ENCODE measurements at places on chromosomes 7 and 10.

DNA sequence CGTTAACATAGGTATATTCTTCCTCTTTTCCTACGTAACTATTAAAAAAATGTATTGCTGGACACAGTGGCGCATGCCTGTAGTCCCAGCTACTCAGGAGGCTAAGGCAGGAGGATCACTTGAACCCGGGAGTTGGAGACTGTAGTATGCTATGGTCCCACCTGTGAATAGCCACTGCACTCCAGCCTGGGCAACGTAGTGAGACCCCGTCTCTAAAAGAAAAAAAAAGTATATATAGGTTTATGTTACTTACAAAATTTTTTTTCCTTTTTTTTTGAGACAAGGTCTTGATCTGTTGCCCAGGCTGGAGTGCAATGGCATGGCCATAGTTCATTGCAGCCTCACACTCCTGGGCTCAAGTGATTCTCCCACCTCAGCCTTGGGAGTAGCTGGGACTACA lies 5.6 kb downstream of the NUB1 start:
- no peak for DNase-seq

- no peak for DNase-seq
Observed at GRCh38 chr10:95303535-95303934, 12.7 kb upstream of the PDLIM1 start.

DNA sequence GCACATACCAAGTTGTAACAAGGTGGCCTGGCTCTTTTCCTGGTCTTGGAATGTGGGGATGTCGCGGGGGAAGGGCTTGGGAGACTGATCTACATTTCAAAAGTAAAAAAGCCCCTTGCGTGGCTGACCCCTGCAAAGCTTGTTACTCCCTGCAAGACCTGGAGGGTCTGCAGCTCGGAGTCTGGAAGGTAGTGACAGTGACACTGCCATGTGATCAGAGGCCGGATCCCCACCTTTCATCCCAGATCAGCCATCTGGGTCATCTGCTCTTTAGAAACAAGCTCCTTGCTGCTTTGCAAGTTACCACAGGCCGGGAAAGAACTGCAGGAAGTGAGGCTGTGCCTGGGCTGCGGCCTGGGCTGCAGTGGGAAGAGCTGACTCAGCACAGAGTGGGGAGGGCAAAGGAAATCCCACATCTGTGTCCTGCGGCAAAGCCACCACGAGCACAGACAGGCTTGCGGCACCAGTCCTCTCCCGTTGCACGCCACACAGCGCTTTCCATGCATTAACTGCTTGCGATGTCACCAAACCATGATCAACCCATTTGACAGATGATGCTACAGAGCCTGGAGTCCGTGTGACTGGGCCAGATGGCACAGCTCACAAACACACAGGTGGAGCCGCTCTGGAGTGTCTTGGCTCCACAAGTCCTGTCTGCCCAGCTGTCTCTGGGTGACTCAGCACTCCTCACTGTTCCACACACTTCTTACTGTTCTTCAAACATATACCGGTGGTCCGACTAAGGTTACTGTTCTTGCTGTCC lies 97.7 kb downstream of the SH3PXD2A start:
- peak; percentile 36 for DNase-seq

DNA sequence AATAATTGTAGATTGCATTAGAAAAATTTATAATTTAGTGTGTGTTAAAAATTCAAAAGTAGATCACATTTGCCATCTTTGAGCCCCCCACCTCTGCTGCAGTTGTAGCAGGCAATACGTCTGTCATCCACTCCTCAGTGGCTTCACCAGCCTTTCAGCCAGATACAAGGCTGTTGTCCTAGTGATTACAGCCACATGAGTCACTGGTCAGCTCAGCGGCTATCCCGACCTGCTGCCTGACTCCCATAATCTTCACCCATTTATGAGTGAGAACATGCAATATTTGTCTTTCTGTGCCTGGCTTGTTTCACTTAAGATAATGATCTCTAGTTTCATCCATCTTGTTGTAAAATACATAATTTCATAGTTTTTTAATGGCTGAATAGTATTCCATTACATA lies 9.2 kb downstream of the OR2A5 start:
- DNase-seq: no peak

DNA sequence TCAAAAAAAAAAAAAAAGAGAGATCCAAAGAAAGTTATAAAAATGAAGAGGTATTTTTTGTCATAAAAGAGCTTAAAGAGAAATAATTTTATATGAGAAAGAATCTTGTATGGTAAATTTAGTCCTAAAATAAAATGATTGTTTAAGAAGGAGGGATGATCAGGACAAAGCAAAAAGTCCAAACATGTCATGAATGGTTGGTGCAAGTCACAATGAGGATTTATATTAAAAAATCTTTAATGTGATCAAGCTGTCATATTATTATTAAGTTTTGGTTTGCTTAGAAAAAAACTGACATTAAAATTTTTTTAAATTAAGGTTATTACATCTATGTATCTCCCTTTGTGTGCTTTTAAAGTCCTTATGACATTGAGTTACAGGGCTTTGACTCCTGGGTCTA lies 220.4 kb downstream of the TMEM26 start:
- no peak for DNase-seq

DNA sequence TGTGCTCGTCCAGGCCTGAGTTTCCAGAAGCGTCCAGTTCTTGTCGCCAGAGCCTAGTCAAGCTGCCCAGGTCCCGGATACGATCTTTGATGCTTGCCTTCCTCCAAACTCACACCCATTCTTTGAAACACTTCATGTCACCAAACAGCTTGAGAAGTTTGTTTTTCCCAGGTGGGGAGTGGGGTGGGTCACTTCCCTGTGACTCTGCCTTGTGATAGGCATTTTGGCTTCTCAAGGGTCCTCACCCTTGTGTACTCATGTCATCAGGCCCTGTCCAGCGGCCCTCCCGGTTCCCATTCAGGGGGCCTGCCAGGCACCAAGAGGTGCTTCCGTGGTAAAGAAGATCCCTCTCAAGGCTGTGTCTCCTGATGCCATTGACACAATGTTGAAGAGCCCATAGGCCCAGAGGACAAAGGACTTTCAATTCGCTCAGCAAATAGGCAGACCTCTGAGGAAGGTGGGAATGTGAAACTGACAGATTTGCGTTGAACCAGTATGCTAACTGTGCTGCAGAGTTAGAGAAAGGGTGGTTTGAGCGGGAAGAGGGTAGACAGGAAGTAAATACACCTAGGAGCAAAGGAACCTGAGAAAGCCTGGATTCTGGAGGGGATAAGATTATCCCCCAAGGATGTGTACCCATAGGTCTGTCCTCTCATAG lies 24.7 kb upstream of the SFTPA1 start:
- DNase-seq: no peak

DNA sequence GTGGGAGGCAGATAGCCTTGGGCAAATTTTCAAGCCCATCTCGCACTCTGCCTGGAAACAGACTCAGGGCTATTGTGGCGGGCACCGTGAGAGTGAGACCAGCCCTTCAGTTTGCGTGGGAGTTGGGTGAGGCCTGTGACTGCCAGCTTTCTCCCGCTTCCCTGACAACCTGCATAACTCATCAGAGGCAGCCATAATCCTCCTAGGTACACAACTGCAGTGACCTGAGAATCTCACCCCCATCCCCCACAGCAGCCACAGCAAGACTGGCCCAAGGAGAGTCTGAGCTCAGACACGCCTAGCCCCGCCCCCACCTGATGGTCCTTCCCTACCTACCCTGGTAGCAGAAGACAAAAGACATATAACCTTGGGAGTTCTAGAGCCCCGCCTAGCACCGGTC lies 275.4 kb downstream of the GRID1 start:
- no peak for DNase-seq

DNA sequence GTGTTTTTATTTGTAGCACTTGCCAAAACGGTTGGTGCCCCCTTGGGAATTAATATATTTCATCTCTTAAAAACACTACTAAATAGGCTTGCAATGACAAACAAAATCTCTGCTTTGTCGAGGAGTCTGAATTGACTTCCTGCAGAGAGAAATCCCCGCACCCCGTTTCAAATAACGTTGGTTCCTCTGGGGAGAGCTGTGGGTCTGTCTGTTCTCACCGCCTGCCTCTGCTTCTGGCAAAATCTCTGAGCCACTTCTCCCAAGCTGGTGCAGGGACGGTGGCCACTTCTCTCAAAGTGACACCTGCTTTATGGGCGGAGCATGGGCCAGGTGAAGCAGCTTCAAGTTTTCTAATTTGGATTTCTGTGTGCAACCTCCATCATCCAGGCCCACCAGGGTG lies 186.3 kb upstream of the ADARB2 start:
- DNase-seq: no peak

DNA sequence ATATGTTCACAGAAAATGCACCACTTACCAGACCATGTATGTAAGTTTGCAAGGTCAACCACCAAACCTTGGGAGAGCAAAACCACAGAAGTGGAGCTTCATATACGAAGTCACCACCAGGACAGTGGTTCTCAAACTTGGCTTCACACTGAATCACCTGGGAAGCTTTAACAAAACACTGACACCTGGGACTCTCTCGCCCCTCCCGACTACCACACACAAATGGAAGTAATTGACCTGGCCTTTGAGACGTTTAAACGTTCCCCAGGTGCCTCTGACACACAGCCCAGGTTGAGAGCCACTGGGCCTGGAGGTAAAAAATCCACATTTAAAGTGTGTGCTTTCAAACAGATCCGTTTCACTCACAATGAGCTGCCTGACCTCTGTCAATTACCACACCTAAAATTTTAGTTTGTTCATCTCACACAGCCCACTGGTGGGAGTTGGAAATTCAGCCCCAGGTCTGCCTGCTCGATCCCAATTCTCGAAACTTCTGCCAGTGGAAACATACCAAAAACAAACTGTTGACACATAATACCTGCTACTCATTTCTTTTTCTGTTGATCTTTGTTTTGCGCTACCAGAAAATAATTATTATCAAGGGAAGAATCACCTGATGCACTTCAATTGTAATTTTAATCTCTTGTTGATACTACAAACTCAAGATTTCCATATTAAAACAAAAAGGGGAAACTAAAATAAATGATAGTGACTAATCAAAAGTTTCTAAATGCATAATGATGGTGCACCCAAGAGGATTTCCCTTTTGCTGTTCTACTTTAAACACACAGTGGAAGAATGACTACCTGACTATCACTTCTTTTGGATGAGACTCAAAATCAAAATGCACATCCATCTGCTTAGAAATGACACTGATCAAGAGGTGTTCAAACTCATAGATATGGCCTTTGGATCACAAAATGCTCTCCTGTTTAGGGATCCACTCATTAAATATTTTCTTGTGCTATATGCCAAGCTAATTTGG lies 26.6 kb downstream of the CDNF start:
- no peak for DNase-seq

GRCh38 chr10:74888962-74889661 lies 62.7 kb downstream of the KAT6B start:
- no peak for DNase-seq

DNA sequence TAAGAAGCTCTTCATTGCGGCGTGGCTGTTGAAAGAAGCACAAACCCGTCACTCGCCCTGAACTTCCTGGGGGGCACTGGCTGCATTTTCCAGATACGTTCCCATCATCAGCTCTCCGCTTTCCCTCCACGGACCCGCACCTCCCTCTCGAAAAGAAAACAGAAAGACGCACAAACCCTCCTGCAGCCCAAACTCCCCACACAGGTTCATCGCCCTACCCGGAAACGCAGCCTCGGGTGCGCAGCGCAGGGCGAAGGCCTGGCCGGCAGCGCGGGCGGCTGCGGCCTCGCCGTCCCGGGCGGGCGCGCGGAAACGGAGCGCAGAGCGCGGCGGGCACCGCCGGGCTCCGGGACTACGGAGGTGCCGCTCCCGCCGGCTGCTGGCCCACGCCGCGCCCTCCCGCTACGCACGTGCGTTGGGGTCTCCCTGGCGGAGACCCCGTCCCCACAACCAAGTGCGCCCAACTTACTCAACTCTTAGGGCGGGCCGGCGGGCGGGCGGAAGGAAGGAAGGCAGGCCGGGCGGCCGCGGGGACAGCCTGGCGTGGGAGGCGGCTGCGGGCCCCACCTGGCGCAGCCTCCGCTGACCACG lies 822 bp downstream of the ZNF800 start:
- no peak for DNase-seq

- no peak for DNase-seq
Observed at GRCh38 chr7:98178321-98178720, 32.9 kb upstream of the BHLHA15 start.

GRCh38 chr7:37730501-37730900 lies 46.9 kb downstream of the GPR141 start:
- DNase-seq: no peak

DNA sequence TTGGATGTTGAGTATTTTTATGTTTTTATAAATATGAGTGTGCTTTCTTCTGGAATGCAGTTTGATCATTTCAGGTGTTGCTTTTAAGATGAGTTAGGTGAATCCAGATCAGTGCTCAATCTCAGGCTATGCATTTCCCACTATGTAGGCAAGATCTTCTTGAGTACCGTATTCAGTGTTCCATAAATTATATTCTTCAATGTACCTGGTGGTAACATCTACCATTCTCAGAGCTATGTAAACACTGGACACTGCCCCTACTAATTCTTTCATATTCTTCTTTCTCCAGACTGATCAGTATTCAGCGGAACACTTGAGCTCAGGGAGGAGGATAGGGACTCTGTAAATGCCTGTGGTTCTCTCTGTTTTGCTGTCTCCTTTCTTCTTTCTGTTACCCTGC lies 25.5 kb upstream of the NME8 start:
- DNase-seq: no peak

DNA sequence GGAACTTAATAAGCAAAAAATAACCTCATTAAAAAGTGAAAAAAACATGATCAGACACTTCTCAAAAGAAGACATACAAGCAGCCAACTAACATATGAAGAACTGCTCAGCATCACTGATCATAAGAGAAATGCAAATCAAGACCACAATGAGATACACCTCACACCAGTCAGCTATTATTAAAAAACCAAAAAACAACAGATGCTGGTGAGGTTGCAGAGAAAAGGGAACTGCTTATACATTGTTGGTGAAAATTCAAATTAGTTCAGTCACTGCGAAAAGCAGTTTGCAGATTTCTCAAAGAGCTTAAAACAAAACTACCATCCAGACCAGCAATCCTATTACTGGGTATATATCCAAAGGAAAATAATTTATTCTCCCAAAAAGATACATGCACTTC lies 513.3 kb downstream of the MDFIC start:
- no peak for DNase-seq

DNA sequence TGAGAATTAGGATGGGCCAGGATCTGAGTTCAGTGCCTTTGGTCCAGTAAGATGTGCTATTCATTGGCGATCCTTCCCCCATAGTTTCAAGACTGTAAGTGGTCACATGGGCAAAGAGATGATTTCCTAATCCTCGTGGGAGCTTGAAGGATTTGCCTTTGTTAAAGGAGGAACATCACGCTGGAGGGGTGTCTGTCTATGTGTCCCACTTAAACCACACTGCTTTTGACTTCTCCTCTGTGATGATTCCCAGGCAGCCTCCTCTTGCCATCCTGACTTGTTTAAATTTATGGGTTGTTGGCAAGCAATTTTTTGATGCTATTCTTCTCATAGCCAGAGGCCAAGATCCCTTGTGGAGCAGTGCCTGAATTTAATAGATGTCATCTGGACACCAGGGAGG lies 154.0 kb downstream of the TCF7L2 start:
- DNase-seq: no peak

Data from SIG-M5 (cell line).